ENCODE measurements at places on chromosomes 3 and 15. TPM values are rescaled to one million over a fixed set of nuclear protein-coding genes. Genes with fewer than 3 reads are reported as not detected.

The HEMK1 gene
- 20.5 TPM for total RNA-seq

DNA sequence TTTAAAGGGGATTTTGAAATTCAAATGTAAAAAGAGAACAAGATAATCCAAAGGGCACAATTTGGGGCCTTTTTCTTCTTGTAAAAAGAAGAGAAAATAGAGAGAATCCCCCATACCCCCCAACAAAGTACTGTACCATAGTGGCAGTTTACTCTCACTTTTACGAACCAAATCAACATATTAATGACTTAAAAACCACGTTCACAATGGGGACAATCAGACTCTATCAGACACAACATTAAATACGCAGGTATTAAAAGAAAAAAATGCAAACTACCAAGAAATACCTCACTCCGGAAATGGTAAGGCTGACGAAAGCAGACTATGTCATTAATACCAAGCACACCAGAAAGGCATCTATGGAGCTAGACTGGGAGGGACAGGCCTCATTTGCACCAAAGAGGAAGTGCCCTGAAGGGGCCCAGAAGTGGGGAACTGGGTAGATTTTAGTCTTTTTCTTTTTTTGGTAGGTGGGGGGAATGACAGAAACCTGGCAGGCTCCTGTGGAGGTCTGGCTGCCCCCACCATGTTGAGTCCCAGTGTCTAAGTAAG, 134.3 kb downstream of the TIGIT start:
- H3K27ac ChIP-seq: no peak overlapping the region
- H3K27me3 ChIP-seq: no peaks in the 10 kb centered on the region
- H3K4me3 ChIP-seq: no peak overlapping the region
- no peaks in the 10 kb centered on the region for H3K36me3 ChIP-seq
- no peak for DNase-seq
- H3K4me1 ChIP-seq: 0 out of 2 replicates have a peak, but pooled peaks cover 3% of the 10 kb centered on the region

GRCh38 chr15:78925956-78926743, 18.7 kb downstream of the CTSH start:
- no peak overlapping the region for H3K27ac ChIP-seq
- H3K4me1 ChIP-seq: peaks cover 18% of the 10 kb centered on the region
- H3K27me3 ChIP-seq: no peaks in the 10 kb centered on the region
- H3K4me3 ChIP-seq: no peak overlapping the region
- H3K36me3 ChIP-seq: peaks cover 13% of the 10 kb centered on the region

GRCh38 chr3:14386254-14386653, 16.2 kb upstream of the SLC6A6 start:
- H3K27ac ChIP-seq: no peak overlapping the region
- peaks cover 11% of the 10 kb centered on the region for H3K4me1 ChIP-seq
- H3K4me3 ChIP-seq: no peak overlapping the region

- peaks cover 14% of the 10 kb centered on the region for H3K4me1 ChIP-seq
- no peak overlapping the region for H3K27ac ChIP-seq
- H3K27me3 ChIP-seq: no peaks in the 10 kb centered on the region
- no peaks in the 10 kb centered on the region for H3K36me3 ChIP-seq
Observed at GRCh38 chr3:146222204-146223046, 28.5 kb downstream of the PLSCR4 start.

DNA sequence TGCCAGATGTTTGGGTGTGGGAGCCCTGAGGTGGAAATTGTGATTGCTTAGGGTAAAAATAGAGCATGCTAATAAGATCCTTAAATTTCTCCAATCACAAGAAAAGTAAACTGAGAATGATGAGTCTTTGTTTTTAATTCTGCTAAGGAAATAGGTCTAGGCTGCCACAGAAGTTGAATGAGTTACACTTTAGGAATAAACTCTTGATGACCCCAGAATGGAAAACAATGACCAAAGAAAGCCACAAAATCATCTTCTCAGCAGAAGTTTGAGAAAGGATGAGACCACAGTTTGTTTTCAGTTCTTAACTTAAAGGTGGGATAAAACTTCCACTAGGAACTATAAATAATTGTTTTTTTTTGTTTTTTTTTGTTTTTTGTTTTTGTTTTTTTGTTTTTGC, 164.6 kb upstream of the BCL6 start:
- no peaks in the 10 kb centered on the region for H3K27me3 ChIP-seq
- DNase-seq: no peak
- no peak overlapping the region for H3K27ac ChIP-seq
- H3K4me1 ChIP-seq: peaks cover 5% of the 10 kb centered on the region
